Aortic smooth muscle cell (primary cell): ENCODE measurements at places on chromosomes 7 and 10. TPM values are rescaled to one million over a fixed set of nuclear protein-coding genes. Genes with fewer than 3 reads are reported as not detected.

Gene HABP2
- total RNA-seq, result not detected in 2 replicates

Gene HACD1
- total RNA-seq, result 10.4 and 11.6 TPM in 2 replicates

Gene MYPN
- total RNA-seq, result 0.06 and 0.26 TPM in 2 replicates

Gene PHTF2
- 25.0 and 49.0 TPM in 2 replicates for total RNA-seq

Gene HOXA9
- total RNA-seq, result not detected in 2 replicates

Gene ENTPD1
- 0.99 and 1.1 TPM in 2 replicates for total RNA-seq

Gene CPA5
- total RNA-seq, result not detected in 2 replicates

Gene CYP3A7
- total RNA-seq, result not detected in 2 replicates

Gene PSD
- 0.12 and 0.26 TPM in 2 replicates for total RNA-seq

Gene PDE1C
- 0.56 and 0.92 TPM in 2 replicates for total RNA-seq

Gene C10orf67
- total RNA-seq, result not detected in 2 replicates

Gene TMEM184A
- not detected in 2 replicates for total RNA-seq

Gene LAMB1
- 549 and 614 TPM in 2 replicates for total RNA-seq

Gene FAM13C
- total RNA-seq, result 3.4 and 4.4 TPM in 2 replicates

Gene AGR2
- not detected in 2 replicates for total RNA-seq

Gene CARD11
- total RNA-seq, result 0.13 TPM in 1 of 2 replicates, not detected in the other

Gene CCL24
- not detected in 2 replicates for total RNA-seq

Gene INA
- 0.26 and 0.44 TPM in 2 replicates for total RNA-seq

Gene SLC18A3
- total RNA-seq, result not detected in 2 replicates

Gene ZNF277
- total RNA-seq, result 25.8 and 33.0 TPM in 2 replicates

Gene MUC12
- 0.13 and 0.37 TPM in 2 replicates for total RNA-seq

Gene ZNF33B
- total RNA-seq, result 3.3 and 6.1 TPM in 2 replicates

Gene MYL10
- total RNA-seq, result not detected in 2 replicates

Gene AGK
- 16.9 and 20.1 TPM in 2 replicates for total RNA-seq

Gene MARCHF5
- 9.6 and 14.2 TPM in 2 replicates for total RNA-seq

Gene PON1
- not detected in 2 replicates for total RNA-seq

Gene HOXA11
- total RNA-seq, result not detected in 2 replicates

Gene AGAP9
- 2.0 and 3.3 TPM in 2 replicates for total RNA-seq

Gene SLC26A3
- not detected in 2 replicates for total RNA-seq

Gene MYH16
- total RNA-seq, result not detected in 2 replicates

Gene IL6
- total RNA-seq, result 4.2 and 6.7 TPM in 2 replicates

Gene CRTAC1
- not detected in 2 replicates for total RNA-seq

Gene NUTM2E
- total RNA-seq, result under 0.01 and 0.19 TPM in 2 replicates

Gene MTG1
- 19.3 and 23.1 TPM in 2 replicates for total RNA-seq
